Natural killer cell treated with Interleukin-12 subunit alpha and Interleukin-12 subunit beta and Interleukin-15 and Interleukin-18, amount 100 ng/mL, for 72 hours (primary cell): ENCODE measurements at places on chromosomes 1 and 21.

DNA sequence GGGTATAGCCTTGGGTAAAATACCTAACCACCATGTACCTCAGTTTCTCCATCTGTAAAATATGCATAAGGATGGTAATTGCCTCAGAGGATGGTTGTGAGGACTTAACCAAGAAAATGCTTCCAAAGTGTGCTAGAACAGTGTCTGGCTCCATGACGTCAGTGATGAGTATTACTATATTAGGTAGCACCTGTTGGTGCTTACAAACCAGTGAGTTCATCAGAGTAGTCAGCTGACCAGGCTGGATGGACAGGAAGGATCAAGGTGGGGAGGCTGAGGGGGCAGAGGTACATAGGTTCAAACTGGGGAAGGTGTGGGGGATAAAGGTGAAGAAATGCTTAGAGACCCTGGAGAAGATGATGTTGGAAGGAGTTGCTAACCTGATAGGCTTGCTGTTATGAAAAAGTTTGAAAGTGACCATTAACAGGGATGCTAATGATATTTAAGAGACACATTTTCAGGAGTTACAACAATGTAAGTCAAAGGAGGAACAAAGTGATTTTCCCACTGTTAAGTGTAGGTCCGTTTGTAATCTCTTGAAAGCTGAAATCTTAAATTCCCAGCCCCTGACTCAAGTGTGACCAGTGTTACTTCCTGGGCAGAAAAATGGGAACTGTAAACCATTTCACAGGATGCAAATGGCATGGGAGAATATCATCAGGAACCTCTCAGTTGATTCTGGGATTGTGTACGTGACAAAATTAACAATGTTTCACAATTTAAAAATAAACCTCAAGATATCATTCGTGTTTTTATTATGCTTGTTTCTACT is 4.4 kb downstream of the NTPCR start:
- no peaks in the 10 kb centered on the region for H3K27me3 ChIP-seq
- peak overlapping the region; percentile 9 for H3K27ac ChIP-seq
- H3K4me1 ChIP-seq, result peaks cover 31% of the 10 kb centered on the region
- peaks cover 27% of the 10 kb centered on the region for H3K36me3 ChIP-seq

DNA sequence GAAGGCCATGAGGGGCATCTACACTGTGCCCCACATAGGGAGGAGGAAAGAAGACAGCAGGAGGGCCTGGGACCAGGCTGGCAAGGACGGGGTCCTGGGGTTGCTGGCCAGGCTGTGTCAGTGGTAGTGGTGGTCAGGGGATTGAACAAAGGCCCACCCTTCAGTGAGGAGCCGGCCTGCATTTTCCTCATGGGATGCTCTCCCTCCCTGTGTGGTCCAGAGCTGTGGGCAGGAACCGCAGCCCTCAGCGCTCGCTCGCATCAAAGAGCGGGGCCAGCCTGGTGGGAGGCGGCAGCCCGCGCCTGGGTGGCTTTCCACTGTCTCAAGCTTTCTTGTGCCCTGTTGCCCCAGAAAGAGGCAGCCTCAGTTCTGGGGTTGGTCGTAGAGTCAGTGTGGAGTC is 24.8 kb downstream of the LHX4 start:
- peaks cover 3% of the 10 kb centered on the region for H3K4me1 ChIP-seq
- peaks cover 27% of the 10 kb centered on the region for H3K27me3 ChIP-seq
- no peak for DNase-seq
- H3K27ac ChIP-seq, result no peak overlapping the region

- DNase-seq, result no peak
- no peaks in the 10 kb centered on the region for H3K4me1 ChIP-seq
- H3K4me3 ChIP-seq, result no peak overlapping the region
- no peak overlapping the region for H3K27ac ChIP-seq
- no peaks in the 10 kb centered on the region for H3K36me3 ChIP-seq
- H3K27me3 ChIP-seq, result no peaks in the 10 kb centered on the region
Measured at GRCh38 chr21:29163341-29164115, 33.1 kb downstream of the MAP3K7CL start.

DNA sequence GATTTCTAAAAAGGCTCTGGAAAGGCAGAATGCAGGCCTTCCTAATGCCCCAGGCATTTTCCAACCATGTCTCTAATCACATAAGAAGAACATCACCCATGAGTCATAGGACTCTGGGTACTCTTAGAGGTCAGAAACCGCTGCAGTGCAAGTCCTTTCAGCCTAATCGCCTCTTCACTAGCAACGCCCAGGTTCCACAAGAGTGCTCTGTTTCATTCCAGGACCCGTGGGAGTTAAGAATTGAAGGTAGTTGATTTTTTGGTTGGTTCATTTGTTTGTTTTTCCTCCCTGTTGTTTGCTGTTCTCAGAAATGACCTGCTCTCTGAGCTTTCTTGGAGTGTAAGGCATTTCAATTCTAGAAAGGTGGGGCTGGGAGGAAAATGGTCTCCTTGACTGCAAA is 123.2 kb downstream of the NR5A2 start:
- H3K36me3 ChIP-seq, result no peaks in the 10 kb centered on the region
- peaks cover 52% of the 10 kb centered on the region for H3K4me1 ChIP-seq
- DNase-seq, result no peak
- H3K27ac ChIP-seq, result peak overlapping the region; percentile 90
- H3K27me3 ChIP-seq, result no peaks in the 10 kb centered on the region

DNA sequence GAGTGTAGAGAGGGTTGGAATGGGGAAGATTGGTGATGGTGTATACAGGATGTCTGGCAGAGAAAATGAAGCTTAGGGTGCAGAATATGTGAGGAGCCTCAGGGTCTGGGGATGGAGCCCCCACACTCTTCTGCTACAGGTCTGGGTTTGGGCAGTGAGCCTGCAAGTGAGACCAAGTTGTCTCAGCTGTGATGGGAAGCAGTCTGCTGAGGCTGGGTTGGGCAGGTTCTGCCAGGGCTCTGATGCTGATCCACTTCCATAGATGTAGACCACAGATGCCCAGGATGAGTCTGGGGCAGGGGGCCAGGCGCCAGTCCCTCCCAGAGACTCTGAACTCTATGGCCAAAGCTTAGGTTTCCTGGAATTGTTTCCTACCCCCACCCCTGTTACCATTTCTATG is 516.9 kb downstream of the PTPRU start:
- H3K27ac ChIP-seq, result no peak overlapping the region
- peaks cover 23% of the 10 kb centered on the region for H3K27me3 ChIP-seq
- no peak overlapping the region for H3K4me3 ChIP-seq
- DNase-seq, result no peak
- H3K36me3 ChIP-seq, result no peaks in the 10 kb centered on the region

DNA sequence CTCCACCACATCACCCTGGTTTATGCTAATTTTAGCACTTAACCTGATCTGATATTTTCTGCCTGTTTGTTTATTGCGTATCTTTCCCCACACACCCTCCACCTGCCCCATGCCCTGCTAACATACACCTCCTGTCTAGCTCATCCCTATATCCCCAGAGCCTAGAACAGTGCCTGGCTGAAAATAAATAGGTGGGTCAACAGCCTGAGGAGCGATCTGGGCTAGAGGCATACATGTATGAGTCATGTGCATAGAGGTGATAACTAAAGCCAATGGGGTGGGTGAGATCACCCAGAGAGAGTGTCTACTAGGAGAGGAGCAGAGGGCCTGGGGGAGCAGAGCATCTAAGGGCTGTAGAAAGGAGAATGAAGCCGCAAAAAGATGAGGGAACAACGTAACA is 2.7 kb downstream of the HTR1D start:
- no peak overlapping the region for H3K27ac ChIP-seq
- no peak for DNase-seq
- no peak overlapping the region for H3K4me3 ChIP-seq
- H3K4me1 ChIP-seq, result no peaks in the 10 kb centered on the region
- peaks cover 54% of the 10 kb centered on the region for H3K27me3 ChIP-seq

DNA sequence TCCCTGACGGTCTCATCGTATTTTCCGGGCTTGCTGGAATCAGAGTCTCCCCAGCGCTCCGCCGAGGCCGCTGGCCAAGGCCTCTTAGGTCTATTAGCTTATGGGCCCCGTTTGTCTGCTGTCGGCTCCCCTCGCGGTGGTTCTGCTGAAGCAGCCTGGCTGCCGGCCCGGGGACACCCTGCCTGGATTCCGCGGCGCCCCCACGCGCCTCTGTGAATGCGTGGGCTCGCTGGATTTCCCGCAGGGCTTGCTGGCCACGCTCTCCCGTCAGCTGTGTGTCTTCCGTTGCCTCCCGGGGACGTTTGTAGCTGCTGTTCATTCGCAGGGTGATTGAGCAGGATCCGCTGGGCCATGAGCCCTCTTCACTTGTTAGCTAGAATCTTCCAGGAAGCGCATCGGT is 8.4 kb downstream of the LRRC3 start:
- peaks cover 3% of the 10 kb centered on the region for H3K27me3 ChIP-seq
- DNase-seq, result no peak

GRCh38 chr1:37108596-37109188 is 74.4 kb upstream of the GRIK3 start:
- H3K36me3 ChIP-seq, result no peaks in the 10 kb centered on the region
- DNase-seq, result no peak
- H3K27ac ChIP-seq, result no peak overlapping the region
- H3K4me1 ChIP-seq, result no peaks in the 10 kb centered on the region

DNA sequence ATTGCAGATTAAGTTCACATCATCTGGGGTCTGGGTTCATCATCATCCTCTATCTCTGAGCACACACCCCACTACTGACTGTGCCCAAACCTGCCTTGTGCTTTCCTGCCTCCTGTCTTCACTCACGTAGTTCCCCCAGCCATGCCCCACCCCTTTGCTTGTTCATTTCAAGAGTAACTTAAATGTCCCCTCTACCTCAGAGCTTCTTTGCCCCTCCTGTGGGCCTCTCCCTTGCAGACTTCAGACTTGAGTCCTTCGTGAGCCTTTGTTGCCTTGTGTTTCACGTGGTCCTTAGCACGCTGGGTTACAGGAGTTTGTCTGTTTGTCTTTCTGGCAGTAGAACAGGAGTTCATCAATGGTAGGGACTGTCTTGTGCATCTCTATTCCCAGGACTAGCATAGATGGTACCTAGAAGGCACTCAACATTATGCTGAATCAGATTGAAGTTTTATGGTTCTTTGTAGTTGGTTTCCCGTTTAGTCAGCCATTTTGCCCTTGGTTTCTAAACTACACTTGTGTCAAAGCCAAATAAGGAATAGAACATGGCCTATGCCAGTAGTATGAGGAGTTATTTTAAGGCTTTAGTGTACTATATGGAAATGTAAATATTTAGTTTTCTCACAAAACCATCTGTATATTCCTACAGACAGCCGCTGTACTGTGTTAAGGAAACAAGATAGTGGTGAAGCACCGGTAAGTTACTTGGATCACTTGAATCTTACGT is 86.2 kb downstream of the TTC3 start:
- no peaks in the 10 kb centered on the region for H3K27me3 ChIP-seq
- peaks cover 7% of the 10 kb centered on the region for H3K4me1 ChIP-seq
- H3K4me3 ChIP-seq, result peak overlapping the region; percentile 7
- H3K27ac ChIP-seq, result peak overlapping the region; percentile 34

- H3K4me1 ChIP-seq, result peaks cover 52% of the 10 kb centered on the region
- H3K36me3 ChIP-seq, result no peaks in the 10 kb centered on the region
- H3K27me3 ChIP-seq, result peaks cover 11% of the 10 kb centered on the region
Measured at GRCh38 chr21:42234464-42235241, 15.7 kb downstream of the ABCG1 start.

GRCh38 chr1:59427784-59428183 is 130.9 kb downstream of the FGGY start:
- no peaks in the 10 kb centered on the region for H3K36me3 ChIP-seq
- no peaks in the 10 kb centered on the region for H3K27me3 ChIP-seq
- no peak overlapping the region for H3K27ac ChIP-seq
- no peak overlapping the region for H3K4me3 ChIP-seq
- no peak for DNase-seq
- H3K4me1 ChIP-seq, result peaks cover 5% of the 10 kb centered on the region

- peaks cover 5% of the 10 kb centered on the region for H3K4me1 ChIP-seq
- no peak overlapping the region for H3K27ac ChIP-seq
- no peaks in the 10 kb centered on the region for H3K36me3 ChIP-seq
Measured at GRCh38 chr1:159939678-159940002, 5.8 kb downstream of the IGSF9 start.

- H3K27ac ChIP-seq, result no peak overlapping the region
- no peak overlapping the region for H3K4me3 ChIP-seq
- H3K4me1 ChIP-seq, result no peaks in the 10 kb centered on the region
- DNase-seq, result no peak
Measured at GRCh38 chr1:48823168-48823567, 46.5 kb upstream of the BEND5 start.

DNA sequence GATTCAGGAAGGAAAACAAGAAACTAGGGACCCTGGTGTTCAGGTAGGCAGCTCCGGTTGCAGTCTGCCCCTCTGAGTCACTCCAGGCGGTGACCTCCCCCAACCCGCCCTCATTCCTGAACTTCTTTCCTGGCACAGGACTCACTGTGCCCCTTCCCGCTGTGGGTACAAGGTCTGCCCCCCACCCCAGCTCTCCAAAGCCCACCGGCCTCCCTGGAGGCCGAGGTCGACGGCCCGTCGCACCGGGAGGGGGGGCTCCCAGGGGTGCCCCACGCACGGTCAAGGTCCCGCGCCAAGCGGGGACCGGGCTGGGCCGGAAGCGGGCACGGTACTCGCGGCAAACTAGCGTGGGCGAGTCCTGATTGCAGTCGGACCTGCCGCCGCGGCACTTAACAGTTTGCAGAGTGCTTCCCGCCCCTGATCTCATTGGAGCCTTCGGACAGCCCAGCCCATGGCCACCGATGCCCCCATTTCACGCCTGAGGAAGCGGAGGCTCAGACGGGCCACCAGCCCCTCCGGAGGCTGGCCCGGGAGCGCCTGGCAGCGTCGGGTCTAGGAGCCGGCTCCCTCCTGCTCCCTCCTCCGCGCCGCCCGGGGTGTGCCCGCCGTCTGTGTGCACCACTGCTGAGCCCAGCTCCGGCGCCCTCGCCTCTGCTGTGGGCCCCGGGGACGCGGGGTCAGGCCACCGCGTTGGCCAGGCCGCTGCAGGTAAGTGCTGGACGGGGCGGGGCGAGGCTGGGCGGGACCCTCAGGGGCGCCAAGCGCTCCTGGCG is at the start of gene GJB3:
GJB3 (plus strand) TSS at position 144 of the 773 bp plus-strand sequence. CDS start 3,549 bp downstream, outside the sequence.
- H3K4me3 ChIP-seq, result no peak within 1 kb of the TSS
- no peaks in the 10 kb centered on the region for H3K4me1 ChIP-seq
- no peak for DNase-seq

GRCh38 chr1:186770421-186770820 is 58.3 kb upstream of the PLA2G4A start:
- H3K36me3 ChIP-seq, result no peaks in the 10 kb centered on the region
- no peaks in the 10 kb centered on the region for H3K27me3 ChIP-seq
- no peak overlapping the region for H3K27ac ChIP-seq
- DNase-seq, result no peak
- no peak overlapping the region for H3K4me3 ChIP-seq

DNA sequence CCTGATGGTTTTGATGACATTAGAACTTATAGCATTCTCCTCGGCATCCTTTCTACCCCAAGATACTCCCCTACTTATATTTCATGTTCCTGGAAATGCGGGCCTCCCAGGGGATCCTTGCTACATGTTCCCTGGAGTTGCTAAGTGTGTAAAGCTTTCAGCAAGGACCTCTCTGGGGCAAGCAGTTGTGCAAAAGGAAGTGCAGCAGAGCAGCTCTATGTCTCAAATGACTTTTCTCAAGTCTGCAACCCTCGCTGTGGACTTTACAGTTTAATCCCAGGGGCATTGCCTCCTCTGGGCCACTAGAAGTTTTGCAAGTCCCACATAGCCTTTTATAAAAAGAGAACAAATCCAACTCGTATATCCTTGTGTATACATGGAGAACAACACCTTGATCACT is 20.8 kb upstream of the MNDA start:
- H3K4me3 ChIP-seq, result no peak overlapping the region
- no peak overlapping the region for H3K27ac ChIP-seq
- no peaks in the 10 kb centered on the region for H3K36me3 ChIP-seq
- DNase-seq, result no peak
- H3K27me3 ChIP-seq, result peaks cover 5% of the 10 kb centered on the region

GRCh38 chr1:33367485-33368405 is 46.8 kb upstream of the A3GALT2 start:
- peak; percentile 76 for DNase-seq
- H3K27me3 ChIP-seq, result peaks cover 9% of the 10 kb centered on the region
- no peaks in the 10 kb centered on the region for H3K36me3 ChIP-seq
- H3K27ac ChIP-seq, result no peak overlapping the region
